Dermis microvascular lymphatic vessel endothelial cell (primary cell): ENCODE measurements at places on chromosomes 3 and 15. TPM values are rescaled to one million over a fixed set of nuclear protein-coding genes. Genes with fewer than 3 reads are reported as not detected.

Gene ARIH1
- total RNA-seq = 15.4 and 36.9 TPM in 2 replicates

Gene TMF1
- total RNA-seq = 20.9 and 22.3 TPM in 2 replicates

Gene CIDEC
- total RNA-seq = not detected in 2 replicates

Gene PIGZ
- total RNA-seq = 2.6 and 4.6 TPM in 2 replicates

Gene SELENOS
- 45.4 and 54.2 TPM in 2 replicates for total RNA-seq

Gene GHSR
- total RNA-seq = not detected in 2 replicates

Gene TGM5
- total RNA-seq = not detected in 2 replicates

Gene GOLGA6A
- not detected in 2 replicates for total RNA-seq

Gene ZBTB20
- total RNA-seq = 8.7 and 12.5 TPM in 2 replicates

Gene FOXB1
- not detected in 2 replicates for total RNA-seq

Gene C3orf85
- not detected in 2 replicates for total RNA-seq

Gene LMAN1L
- total RNA-seq = not detected in 2 replicates

Gene CCRL2
- total RNA-seq = 1.3 TPM in 2 replicates

Gene CCDC191
- total RNA-seq = 0.77 and 1.1 TPM in 2 replicates

Gene SLC28A2
- total RNA-seq = not detected in 2 replicates

Gene P2RY13
- total RNA-seq = not detected in 2 replicates

Gene LRRK1
- 5.9 and 6.6 TPM in 2 replicates for total RNA-seq

Gene UBAP1L
- total RNA-seq = 0.77 and 3.8 TPM in 2 replicates

Gene ZCWPW2
- 0.13 TPM in 2 replicates for total RNA-seq

Gene SHC4
- total RNA-seq = 0.25 and 0.51 TPM in 2 replicates

Gene CPNE9
- not detected in 2 replicates for total RNA-seq

Gene CCR3
- total RNA-seq = not detected in 2 replicates

Gene SYNPR
- not detected in 2 replicates for total RNA-seq

Gene FBLN2
- 2.7 and 10.4 TPM in 2 replicates for total RNA-seq

Gene KPNA1
- 20.9 and 25.7 TPM in 2 replicates for total RNA-seq

Gene FBXW12
- total RNA-seq = not detected in 2 replicates

Gene SERPINI2
- total RNA-seq = not detected in 2 replicates

Gene SERPINI1
- 0.76 and 1.4 TPM in 2 replicates for total RNA-seq

Gene DNAJC13
- total RNA-seq = 40.5 and 48.5 TPM in 2 replicates

Gene NMNAT3
- total RNA-seq = 0.77 and 1.3 TPM in 2 replicates

Gene MYZAP
- total RNA-seq = 37.2 and 45.7 TPM in 2 replicates

Gene PLA2G4E
- total RNA-seq = not detected in 2 replicates

Gene ADAMTSL3
- 22.2 and 26.2 TPM in 2 replicates for total RNA-seq

Gene SPTSSB
- total RNA-seq = not detected in 2 replicates

Gene C3orf52
- 8.1 and 10.0 TPM in 2 replicates for total RNA-seq

Gene MYLK
- total RNA-seq = 36.7 and 56.7 TPM in 2 replicates

Gene STRIT1
- total RNA-seq = not detected in 2 replicates

Gene PLA1A
- total RNA-seq = 5.1 and 11.9 TPM in 2 replicates

Gene C3orf18
- total RNA-seq = 1.5 and 1.9 TPM in 2 replicates

Gene CLDN11
- 77.5 and 185 TPM in 2 replicates for total RNA-seq

Gene PATL2
- total RNA-seq = under 0.01 and 0.13 TPM in 2 replicates

Gene CCDC80
- total RNA-seq = 9.7 and 13.0 TPM in 2 replicates

Gene GOLGA8J
- total RNA-seq = not detected in 2 replicates

Gene ATP10A
- under 0.01 TPM in 1 of 2 replicates, not detected in the other for total RNA-seq

Gene ADPRH
- 8.7 and 10.5 TPM in 2 replicates for total RNA-seq

Gene RCN2
- total RNA-seq = 35.9 and 42.0 TPM in 2 replicates

Gene DISP2
- under 0.01 and 0.13 TPM in 2 replicates for total RNA-seq
